Upper lobe of right lung (tissue), 1 donor: ENCODE measurements at places on chromosomes 6 and 20. TPM values are rescaled to one million over a fixed set of nuclear protein-coding genes. Genes with fewer than 3 reads are reported as not detected.
A peak's percentile ranks its signal among the peaks of the same experiment; 100 is the strongest.

GRCh38 chr6:41560431-41561192 lies 14.4 kb downstream of the FOXP4 start:
- no peak for DNase-seq

DNA sequence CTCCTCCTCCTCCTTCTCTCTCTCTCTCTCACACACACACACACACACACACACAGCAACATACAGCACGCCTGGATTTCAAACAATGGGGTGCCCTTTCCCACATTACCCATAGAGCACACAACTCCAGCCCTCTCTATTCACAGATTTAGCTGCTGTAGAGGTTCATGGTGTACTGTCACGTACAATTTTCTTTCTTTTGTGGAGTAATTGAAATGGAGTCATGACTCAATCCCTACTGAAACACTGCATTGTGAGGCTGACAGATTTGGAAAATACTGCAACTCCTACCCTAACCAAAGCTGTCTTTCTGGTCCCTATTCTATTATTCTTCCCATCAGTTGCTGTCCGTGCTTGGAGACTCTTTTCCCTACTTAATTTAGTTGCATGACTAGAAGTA lies 166.9 kb downstream of the EDN1 start:
- DNase-seq, result no peak

DNA sequence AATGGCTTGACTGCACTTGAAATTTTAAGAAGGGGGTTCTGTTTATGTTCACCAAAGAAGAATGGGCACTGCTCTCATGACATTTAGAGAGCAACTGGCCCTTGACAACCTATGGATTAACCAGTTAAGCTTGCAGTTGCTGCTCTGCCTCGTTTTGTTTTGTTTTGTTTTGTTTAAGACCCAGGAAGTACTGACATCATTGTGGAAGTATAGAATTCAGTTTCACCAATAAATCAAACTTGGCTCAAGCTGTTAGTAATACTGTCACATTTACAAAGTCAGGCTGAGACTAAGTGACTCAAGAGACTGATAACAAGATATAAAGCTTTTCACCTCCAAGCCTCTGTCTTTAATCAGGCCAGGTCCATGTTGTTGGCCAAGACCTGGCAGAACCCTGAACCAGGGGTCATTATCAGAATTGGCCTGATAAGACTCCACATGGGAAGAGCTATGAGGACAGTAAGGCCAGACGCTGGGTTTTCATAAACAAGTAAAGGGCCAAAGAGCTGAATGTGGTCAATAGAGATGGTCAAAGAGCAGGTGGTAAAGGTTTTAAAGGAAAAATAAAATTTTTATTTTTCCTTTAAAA lies 99.4 kb upstream of the VGLL2 start:
- DNase-seq, result no peak

DNA sequence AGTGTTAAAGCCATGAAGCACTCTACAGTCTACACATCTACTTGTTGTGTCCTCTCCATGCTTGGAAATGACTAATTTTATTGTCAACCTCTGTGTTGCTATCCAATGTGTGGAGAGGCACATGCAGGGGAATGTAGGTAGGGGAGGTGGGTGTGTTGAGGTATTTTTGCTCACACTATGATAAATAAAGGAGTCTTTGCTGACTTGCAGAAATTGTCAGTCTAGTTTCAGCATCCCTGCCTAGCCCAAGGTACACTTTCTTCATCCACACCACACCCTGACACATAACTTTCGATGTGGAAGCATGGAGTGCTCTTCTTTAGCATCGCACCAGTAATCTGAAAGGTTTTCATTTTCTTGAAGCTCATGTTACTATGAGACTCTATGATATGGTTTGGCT lies 264.0 kb downstream of the TRDN start:
- no peak for DNase-seq

- DNase-seq, result no peak
These were observed 87.6 kb downstream of the MYB start for GRCh38 chr6:135268740-135269139.

- DNase-seq, result no peak
These were observed 15.8 kb downstream of the REPS1 start for GRCh38 chr6:138972226-138972665.

GRCh38 chr6:13303668-13304017 lies 24.7 kb downstream of the TBC1D7 start:
- peak; percentile 79 for DNase-seq

Gene KHDC1
- total RNA-seq, result 1.9 TPM

- no peak for DNase-seq
These were observed 1.1 kb downstream of the TPX2 start for GRCh38 chr20:31740208-31740607.

Gene CDK19
- total RNA-seq, result 26.6 TPM

DNA sequence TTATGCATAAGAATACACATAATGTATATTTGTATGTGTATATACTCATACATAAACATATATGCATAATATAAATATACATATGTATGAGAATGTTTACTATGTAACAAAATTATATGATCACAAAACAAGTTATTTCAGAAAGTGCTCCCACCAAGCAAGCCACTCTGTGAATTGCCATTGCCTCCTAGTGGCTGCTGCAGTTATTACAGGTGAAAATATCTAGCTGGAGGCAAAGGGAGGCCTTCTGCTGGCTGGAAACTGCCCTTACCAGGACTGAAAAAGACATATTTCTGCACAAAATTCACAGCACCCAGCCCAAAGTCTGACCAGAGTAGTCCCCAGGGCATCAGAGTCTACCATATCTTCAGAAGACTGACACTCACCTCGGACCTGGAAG lies 14.4 kb upstream of the ADAM33 start:
- no peak for DNase-seq

Gene PKHD1
- total RNA-seq, result 0.32 TPM

DNA sequence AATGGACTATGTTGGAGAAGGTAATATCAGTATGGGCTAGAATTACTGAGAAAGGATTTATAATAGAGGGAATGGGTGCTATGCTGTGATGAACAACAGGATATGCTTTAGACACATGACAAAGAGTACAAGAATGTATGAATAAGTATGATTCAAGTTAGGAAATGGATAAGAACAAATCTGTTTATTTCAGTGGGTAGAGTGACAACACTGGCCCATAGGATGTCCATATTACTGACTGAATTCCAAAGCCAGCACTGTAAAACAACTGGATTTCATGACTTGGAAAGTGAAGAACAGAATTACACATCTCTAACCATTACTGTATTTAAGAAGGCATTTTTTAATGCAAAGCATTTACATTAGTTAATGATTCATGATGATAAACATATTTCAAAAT lies 35.9 kb downstream of the EPM2A start:
- no peak for DNase-seq

Gene LINC00237
- not detected for total RNA-seq

DNA sequence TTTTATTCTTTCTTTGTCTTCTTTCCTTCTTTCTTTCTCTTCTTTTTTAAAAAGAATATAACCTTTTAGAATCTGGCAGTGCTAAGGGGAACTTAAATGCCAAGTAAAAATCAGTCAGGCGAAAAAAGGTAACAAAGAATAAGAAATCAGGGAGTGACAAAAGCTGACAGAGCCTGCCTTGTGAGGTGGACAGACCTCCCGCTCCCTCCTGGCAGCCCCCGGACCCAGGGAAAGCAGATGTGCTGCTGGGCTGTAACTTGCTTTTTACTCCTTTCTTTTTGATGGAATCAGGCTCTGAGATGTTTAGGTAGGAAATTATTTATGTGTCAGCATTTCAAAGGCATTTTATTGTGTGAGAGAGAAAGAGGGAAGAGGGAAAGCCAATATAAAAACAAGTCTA lies 95.5 kb upstream of the TRAF3IP2 start:
- no peak for DNase-seq

- DNase-seq, result no peak
These were observed 136.5 kb upstream of the AKAP12 start for GRCh38 chr6:151103266-151103665.

DNA sequence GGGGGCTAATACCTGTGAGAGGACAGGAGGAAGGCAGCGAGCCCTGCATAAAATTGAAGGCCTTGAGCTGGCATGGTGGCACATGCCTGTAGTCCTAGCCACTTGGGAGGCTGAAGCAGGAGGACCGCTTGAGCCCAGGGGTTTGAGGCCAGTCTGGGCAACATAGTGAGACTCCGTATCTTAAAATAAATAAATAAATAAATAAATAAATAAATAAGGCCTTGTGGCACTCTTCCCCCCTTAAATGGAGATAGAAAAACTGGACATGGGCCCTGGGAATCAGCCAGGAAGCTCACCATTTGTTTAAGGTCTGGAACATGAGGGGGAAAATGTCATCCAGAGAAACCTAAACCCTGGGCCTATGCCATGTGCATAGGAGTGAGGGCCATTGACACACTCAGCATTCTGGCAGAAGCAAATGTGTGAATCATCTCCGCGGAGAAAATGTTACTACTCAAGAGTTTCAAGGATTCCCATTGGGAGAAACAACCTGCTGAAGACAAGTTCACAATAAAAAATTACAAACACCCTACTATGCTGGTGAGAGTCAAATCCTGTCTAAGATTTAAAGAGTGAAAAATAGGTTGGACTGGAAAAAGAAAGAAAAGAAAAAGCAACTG lies 51.9 kb upstream of the UBR2 start:
- DNase-seq, result no peak

- DNase-seq, result no peak
These were observed 127.5 kb downstream of the SOBP start for GRCh38 chr6:107617341-107617932.

Gene OGFR
- total RNA-seq, result 58.2 TPM

GRCh38 chr20:35541118-35541782 lies 628 bp upstream of the ERGIC3 start:
- no peak for DNase-seq

Gene ALDH5A1
- total RNA-seq, result 15.5 TPM

Gene HLA-DPB1
- 385 TPM for total RNA-seq

- DNase-seq, result no peak
These were observed 43.7 kb downstream of the TRMT11 start for GRCh38 chr6:126030045-126030444.

GRCh38 chr6:43679057-43679456 lies 8.5 kb downstream of the MRPS18A start:
- no peak for DNase-seq

- DNase-seq, result no peak
These were observed 6.5 kb upstream of the DDO start for GRCh38 chr6:110421749-110422443.

DNA sequence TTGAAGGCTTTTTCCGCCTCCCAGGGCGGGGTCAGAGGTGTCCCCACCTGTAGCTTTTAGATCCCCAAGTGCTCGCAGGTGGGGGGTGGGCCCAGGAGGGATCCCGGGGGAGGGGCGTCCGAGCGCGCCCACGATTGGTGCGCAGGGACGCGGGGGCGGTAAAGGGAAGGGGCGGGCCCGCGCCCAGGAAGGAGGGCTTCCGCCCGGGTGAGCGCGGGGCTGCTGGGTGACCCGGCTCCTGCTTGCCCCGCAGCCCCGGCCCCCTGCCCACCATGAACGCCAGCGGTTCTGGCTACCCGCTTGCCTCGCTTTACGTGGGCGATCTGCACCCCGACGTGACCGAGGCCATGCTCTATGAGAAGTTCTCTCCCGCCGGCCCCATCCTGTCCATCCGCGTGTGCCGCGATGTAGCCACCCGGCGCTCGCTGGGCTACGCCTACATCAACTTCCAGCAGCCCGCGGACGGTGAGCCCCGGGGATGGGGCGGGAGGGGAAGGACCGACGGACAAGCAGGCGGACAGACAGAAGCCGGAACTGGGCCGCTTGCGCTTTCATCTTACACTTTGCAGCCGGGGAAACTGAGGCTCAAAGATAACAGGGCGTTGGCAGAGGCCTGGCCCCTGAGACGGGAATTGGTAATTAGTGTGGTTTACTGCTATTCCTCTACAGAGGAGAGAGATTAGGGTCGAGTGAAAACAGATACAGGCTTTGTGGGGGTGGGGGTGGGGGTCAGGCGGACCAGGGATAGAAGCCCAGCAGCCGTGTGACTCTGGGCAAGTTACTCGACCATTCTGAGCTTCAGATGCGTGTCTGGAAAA lies at the start of gene PABPC1L:
TSS of gene PABPC1L (plus strand) at position 189 of the 818 bp plus-strand sequence. CDS start at position 273, 84 bp downstream.
- DNase-seq, result peak; percentile 92

- DNase-seq, result no peak
These were observed 335.6 kb downstream of the PRL start for GRCh38 chr6:21961226-21961625.

Gene BPIFB1
- total RNA-seq, result 0.67 TPM
